ENCODE measurements at places on chromosomes 2 and 18.

GRCh38 chr2:96110621-96111256, 5.6 kb downstream of the ADRA2B start:
- DNase-seq: no peak

DNA sequence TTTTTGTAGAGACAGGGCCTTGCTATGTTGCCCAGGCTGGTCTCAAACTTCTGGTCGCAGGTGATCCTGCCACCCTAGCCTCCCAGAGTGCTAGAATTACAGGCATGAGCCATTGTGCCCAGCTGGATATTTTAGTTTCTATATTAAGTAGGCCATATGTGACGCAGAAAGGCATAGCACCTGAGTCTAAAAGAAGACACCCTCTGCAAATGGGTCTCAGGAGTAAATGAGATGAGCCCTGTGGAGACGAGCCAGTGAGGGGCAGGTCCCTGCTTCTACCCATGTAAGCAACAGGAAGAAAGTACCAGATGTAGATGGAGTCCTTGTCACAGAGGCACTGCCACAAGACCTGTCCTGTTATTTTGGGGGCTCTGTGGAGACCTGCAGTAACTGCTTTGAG, 322.4 kb downstream of the PTPRM start:
- no peak for DNase-seq

GRCh38 chr2:165699946-165700345, 94.1 kb downstream of the GALNT3 start:
- DNase-seq: no peak

- DNase-seq: no peak
Observed at GRCh38 chr2:165328272-165328671, 89.1 kb downstream of the SCN2A start.

GRCh38 chr2:7962161-7962560, 719.7 kb upstream of the ID2 start:
- DNase-seq: no peak

GRCh38 chr2:10831400-10831985, 18.9 kb upstream of the PDIA6 start:
- DNase-seq: no peak

- DNase-seq: no peak
Observed at GRCh38 chr2:239970004-239970623, 55.0 kb downstream of the NDUFA10 start.

- DNase-seq: no peak
Observed at GRCh38 chr2:18625563-18625962, 36.2 kb upstream of the NT5C1B start.

DNA sequence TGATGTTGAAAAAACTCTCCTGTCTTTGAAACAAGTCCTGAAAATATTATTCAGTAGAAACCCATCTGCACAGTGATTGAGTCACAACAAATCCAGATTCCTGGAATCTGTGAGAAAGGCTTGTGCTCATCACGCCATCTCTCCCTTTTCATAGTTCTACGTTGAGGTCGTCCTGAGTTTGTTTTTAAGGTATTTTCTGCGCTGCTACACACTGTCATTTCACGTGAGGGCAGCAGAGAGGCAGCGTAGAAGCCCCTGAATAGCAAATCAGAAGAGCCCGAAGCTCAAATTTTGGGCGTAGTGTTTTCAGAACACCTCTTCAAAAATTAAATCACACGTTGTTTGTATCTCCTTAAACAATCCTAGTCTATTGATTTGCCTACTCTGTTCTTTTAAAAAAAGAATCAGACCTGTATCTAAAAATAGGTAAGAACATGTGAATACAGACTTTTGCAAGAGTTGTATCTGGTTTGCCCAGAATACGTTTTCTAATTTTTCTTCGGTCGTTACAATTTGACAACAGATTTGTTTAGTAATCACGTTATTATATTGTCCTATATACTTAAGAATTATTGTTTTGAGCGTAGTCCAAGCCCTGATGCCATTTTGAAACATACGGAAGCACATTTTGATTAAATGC, 61.6 kb upstream of the SLC38A11 start:
- DNase-seq: peak; percentile 59

Data from HAP-1 (cell line).